ENCODE measurements at places on chromosomes 16 and 17.
A peak's percentile ranks its signal among the peaks of the same experiment; 100 is the strongest.

- no peak for DNase-seq
Measured at GRCh38 chr17:37338847-37339246, 36.9 kb upstream of the C17orf78 start.

GRCh38 chr17:82871056-82871775 is 31.4 kb upstream of the ZNF750 start:
- DNase-seq: no peak

DNA sequence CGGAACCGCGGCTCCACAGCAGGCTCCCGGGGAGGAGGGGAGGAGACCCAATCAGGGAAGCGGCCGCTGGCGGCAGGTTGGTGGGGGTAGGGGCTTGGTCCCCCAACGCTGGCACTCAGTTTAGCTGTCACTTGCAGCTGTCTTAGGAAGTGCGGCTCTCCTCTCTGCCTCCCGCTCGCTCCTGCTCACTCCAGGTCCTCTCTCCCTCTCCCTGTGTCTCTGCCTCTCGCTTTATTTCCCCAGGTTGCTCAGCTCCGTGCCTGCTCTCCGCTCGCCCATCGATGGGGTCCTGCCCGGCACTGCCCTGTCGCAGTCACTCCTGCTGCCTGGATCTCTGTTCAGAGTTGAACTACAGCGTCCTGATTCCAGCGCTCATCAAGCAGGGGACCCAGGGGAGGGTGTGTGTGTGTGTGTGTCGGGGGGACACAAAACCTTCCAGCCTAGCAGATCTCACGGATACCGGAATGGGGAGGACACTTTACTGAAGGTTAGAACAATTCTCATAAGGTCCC is 145.6 kb downstream of the ENGASE start:
- no peak for DNase-seq

- peak; percentile 83 for DNase-seq
Measured at GRCh38 chr16:65763640-65764305, 602.7 kb upstream of the CDH5 start.

GRCh38 chr16:72895951-72896350 is 152.0 kb downstream of the ZFHX3 start:
- DNase-seq: no peak

DNA sequence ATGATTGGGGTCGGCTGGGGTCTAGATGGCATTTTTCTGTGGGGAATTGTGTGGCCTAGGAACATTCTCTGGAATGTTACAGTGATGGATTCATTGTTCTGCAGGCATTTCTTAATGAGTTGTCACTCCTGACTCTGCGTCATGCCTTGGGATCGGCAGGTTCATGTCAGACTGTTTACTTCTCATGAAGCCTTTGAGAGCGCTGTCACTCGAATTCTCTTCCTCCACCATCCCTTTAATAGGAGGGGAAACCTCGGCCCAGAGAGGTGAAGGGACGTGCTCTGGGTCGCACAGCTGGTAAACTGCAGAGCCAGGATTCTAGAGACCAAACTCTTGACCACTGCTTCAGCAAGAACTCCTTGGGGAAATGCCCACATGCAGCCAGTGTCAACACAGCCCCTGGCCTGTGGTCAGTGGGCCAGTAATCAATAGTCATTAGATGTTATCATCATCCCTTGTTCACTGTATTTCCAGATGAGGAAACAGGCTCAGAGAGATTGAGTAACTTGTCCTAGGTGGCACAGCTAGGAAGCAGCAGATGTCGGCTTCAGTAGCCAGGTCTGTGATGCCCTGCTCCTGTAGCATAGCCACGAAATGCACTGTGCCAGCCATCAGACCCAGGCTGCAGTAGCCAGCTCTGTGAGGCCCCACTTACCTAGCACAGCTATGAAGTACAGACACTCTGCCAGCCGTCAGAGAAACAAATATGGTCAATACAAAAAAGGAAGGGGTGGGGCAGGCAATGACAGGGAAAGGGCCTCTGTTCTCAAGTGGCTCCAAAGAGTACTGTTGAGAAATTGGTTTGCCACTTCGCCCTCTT is 259.0 kb downstream of the CPPED1 start:
- DNase-seq: no peak

DNA sequence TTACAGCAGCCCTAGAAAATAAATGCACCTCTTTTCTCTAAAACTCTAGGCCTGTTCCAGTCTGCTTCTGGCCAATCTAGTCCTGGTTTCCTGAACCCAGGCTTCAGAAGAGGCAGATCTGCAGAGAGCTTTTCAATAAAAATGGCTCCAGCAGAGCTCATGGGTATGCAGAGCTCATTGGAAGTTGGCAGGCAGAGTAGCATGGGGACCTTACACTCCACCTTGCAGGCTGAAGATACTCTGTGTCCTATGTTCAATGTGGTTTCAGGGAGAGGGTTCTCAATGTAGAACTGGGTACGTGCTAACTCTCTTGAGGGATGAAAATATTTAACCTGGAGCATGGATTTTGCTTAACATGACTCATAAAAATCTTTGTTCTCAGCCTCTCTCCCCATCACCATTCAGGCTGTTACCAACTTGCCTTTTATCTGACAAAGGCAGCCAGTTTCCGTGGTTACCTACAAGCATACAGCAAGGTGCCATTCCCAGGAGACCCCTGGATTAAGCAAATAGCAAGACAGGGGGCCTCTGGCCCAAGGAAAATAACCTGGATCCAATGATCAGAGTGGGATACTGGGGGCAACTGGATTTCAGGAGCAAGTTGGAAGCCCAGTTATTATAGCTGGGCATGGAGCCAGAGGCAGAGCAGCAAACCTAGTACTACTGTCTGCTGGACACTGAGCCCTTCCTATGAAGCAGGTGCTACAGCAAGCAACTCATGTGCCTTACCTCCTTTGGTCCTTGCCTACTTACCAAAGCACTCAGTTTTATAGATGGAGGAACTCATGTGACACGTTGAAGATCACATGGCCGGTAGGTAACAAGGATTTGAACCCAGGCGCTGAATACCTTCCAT is 98.2 kb upstream of the DHX40 start:
- DNase-seq: no peak

- no peak for DNase-seq
Measured at GRCh38 chr17:37576281-37576680, 32.9 kb downstream of the SYNRG start.

DNA sequence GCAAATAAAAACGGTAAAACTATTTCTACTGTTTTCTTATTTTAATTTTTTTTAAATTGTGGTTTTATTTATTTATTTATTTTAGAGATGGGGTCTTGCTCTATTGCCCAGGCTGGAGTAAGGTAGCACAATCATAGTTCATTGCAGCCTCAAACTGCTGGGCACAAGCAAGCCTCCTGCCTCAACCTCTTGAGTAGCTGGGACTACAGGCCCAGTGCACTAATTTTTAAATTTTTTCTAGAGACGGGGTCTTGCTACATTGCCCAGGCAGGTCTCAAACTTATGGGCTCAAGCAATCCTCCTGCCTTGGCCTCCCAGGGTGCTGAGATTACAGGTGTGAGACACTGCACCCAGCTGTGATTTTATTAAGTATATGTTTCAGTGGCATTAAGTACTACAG is 46.5 kb upstream of the MRC2 start:
- no peak for DNase-seq

DNA sequence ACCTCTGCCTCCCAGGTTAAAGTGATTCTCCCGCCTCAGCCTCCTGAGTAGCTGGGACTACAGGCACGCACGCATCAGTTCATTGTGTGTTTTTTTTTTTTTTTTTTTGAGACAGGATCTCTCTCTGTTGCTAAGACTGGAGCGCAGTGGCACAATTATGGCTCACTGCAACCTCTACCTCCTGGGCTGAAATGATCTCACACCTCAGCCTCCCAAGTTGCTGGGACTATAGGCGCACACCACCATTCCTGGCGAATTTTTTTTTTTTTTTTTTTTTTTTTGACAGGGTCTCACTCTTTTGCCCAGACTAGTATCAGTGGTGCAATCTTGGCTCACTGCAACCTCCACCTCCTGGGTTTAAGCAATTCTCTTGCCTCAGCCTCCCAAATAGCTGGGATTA is 17.8 kb upstream of the RAPGEFL1 start:
- DNase-seq: no peak

DNA sequence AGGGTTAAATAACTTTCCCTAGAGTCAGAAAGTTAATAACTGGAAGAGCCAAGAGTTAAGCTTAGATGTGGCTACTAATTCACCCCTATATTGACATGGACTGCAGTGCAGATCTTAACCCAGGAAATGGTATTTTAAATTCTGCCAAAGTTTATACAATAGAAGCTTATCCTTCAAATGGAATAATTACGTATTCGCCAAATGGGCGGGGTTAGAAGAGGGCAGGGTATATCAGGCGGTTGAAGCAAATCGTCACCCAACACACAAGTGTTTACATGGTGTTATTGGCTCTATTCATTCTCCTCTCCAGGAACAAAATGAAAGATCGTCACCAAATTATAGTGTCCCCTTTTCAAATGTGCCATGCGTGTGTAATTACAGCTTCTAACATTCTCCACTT is 182.7 kb downstream of the PRKCB start:
- DNase-seq: no peak

DNA sequence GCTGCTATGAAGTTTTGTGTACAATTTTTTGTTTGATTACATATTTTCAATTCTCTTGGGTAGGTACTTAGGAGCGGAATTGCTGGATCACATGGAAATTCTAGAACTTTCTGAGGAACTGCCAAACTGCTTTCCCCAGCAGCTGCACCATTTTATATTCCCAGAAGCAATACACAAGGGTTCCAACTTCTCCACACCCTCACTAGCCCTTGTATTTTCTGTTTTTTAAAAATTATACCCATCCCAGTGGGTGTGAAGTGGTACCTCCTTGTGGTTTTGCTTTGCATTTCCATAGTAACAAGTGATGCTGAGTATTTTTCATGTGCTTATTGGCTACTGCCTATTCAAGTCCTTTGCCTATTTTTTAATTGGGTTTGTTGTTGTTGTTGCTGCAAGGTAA is 20.9 kb downstream of the NACA2 start:
- DNase-seq: peak; percentile 20

- DNase-seq: no peak
Measured at GRCh38 chr17:51496378-51496777, 236.0 kb downstream of the UTP18 start.

DNA sequence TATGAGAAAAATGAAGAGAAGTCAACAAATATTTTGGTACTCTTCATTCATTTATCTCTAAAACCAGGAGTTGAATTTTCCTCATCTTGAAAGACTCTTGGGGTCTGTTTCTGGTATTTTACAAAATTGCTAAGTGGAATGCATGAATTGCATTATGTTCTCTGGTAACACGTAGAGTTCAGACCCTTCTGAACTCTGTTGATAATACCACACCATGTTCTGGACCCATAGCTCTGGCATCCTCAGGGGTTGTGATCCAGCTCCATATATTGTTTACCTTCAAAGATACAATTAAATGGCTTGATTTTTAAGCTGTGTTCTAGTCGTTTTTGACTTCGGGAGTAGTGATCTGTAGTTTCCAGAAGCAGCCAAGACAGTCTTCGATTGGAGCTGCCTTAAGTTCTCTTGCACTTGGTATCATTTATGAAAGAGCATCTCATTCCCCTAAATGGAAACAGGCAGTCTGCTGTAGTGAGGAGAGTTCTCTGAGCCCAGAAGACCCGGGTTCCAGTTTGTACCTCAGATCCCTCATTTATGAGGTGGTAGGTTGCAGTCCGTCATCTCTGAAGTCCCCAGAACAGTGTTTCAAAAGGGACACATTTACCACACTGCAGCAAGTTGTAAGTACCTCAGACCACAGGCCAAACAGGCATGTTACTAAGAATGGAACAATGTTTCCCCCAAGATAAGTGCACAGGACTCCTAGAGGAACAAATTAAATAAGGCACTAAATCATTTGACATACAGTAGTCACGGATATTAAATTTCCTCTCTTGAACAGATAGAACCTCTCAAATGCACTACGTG is 9.6 kb downstream of the PSMD7 start:
- no peak for DNase-seq

DNA sequence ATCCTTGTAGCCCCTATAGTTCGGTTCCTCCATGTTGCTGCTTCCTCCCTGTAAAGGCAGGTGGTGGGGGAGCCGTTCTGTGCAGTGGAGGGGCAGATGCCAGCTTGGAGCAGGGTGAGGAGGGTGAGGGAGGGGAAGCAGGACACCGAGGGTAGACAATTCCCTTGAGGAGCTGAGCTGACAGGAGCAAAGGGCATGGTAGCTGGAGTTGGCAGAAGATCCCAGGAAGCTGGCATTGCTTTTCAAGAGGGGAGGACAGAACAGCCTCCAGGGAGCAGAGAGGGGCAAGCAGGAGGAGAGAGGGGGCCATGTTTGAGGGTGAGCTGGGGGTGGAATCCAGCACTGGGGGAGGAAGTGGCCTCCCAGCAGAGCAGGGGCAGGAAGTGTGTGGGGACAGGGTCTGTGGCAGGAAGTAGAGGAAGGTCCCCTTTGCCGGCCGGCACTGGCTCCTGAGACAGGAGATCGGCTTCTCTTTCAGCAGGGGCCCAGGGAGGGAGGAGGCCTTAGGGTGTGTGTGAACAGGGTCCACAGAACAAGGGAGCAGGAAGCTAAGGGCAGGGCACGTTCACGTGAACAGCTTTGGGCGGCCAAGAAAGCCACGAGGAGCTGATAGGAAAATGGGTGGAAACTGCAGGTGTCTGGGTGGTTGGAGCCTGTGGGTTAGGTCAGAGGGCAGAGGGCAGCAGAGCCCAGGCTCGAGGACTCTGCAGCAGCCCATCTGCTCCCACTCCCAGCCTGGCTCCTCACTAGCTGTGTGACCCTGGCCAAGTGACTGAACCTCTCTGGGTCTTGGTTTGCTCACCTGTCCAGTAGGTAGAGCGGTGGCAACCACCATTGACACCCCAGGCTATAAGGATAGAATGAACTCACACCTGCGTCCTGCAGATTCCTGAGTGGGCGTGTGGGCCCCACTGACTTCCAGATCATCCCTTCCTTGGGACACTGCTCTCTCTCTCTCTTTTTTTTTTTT is 17.5 kb upstream of the SPNS2 start:
- DNase-seq: peak; percentile 58

DNA sequence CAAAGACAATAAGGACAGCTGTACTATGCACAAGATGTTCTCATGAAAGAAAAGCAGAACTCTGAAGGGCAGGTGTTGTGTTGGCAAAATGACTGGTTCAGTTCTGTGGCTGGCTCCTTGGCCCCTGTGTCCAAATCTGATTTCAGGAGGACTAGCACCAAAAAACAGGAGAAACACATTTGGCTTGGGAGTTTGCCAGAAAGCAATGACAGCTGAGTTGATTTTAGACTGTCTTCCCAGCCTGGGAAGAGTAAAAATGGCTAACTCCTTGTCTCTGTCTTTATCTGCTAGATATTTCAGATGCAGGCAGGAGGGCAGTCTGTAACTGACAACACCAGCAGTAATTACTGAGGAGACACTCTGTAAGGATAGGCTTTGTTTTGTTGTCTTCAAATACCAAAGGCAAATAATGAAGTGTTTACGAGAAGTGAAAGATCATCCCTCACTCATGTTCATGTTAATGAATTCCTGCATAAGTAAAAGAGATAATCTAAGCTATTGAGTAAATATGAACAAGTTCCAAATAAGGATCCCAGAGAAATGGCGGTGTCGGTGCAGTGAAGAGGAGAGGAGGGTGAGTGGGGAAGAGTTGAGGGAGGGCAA is 989.0 kb downstream of the CDH11 start:
- DNase-seq: no peak

DNA sequence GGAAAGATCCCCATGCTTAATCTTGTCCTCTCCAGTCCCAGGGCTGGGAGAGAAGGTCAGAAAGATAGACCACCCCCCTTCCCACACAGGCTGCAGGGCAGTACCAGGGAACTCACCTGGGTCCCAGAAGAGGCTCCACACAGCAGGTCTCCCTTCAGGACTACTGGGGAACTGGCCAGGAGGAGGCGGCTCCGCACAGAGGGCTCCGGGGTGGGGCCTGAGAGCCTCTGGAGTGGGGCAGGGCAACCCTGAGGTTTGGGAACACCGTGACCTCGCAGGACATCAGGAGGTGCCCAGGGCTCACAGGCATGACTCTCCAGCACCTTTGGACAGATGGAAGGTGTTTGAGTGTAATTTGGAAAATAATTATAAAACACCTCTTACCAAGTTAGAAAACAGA is 11.0 kb downstream of the ABCA3 start:
- DNase-seq: no peak

Measured in SW480 (cell line).